ENCODE measurements at places on chromosomes 1 and 21.

DNA sequence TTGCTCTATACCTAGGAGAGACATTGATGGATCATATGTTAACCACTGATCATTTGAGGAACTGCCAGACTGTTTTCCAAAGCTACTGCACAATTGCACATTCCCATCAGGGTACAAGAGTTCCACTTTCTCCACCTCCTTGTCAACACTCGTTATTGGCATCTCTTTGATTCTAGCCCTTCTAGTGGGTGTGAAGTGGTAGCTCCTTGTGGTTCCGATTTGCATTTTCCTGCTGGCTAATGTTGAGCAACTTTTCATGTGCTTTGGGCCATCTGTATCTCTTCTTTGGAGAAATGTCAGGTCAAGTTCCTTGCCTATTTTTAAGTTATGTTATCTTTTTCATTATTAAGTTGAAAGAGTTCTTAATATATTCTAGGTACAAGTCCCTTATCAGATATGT, 90.1 kb downstream of the DMRTB1 start:
- no peak for DNase-seq

DNA sequence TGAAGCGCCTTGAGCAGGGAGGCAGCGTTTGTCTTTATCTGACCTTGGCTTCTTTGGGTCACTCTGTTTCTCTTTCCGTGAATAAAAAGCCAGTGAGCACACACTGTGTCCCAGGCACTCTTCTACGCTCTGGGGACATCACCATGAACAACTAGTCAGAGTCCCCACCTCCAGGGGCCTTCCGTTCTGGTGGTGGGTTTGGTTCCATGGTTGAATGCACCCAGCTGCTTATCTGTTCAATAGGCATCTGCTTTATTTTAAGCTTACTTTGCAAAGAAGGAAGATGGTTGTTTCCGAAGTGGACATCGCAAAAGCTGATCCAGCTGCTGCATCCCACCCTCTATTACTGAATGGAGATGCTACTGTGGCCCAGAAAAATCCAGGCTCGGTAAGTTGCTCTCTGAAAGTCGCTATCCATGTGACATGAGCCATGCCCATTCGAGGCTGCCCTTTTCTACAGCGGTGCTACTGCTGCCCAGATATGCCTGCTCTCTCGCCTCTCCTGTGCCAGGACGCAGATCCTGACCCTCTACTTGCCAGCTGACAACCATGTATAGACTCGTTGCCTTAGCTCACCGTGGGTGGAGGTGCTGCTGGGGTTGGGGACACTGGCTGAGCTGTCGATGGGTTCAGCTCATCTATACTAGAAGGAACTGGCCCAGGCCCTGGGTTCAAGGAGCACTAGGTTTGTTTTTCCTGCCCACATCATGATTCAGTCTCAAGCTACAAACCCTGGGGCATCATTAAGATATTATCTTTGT, 5.9 kb downstream of the MX1 start:
- DNase-seq: no peak

DNA sequence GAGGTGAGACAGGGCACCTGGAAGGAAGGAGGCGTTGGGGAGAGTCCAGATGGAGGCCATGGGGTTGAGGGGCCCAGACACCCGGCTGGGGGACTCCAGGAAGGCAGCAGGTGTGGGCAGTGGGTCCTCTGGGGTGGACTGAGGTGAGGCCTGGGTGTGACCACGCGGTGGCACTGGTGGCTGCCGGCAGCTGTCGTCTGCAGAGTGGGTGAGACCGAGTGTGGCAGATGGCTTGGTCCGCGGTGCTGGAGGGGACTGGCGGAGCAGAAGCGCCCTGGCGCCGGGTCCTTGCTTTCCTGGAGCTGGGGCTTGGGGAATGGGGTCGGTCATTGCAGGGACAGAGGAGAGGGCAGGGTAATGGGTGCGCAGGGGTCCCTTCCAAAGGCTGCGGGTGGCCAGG, 12.5 kb downstream of the AGRN start:
- no peak for DNase-seq

GRCh38 chr1:206885341-206886060, 11.7 kb upstream of the IL24 start:
- no peak for DNase-seq

- no peak for DNase-seq
Measured at GRCh38 chr1:239274242-239274830, 112.0 kb upstream of the CHRM3 start.

DNA sequence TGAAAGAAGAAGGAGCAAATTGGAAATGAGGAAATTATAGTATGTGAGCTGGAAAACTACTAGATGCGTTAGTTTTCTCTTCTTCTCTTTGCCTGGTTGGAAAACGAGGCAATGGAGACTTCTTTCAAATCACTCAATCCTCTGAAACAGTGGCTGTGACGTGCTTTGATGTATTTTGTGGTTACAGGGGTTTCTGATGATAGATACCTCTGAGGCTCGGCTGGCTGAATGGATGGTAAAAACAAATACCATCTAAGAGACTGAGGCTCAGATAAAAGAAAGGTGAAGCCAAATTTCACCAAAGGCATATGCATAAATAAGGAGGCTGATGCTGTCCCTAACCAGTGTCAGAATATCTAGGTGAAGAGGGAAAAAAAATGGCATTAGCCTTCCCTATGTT, 15.1 kb downstream of the MAB21L3 start:
- no peak for DNase-seq

GRCh38 chr1:152182944-152183361, 23.9 kb upstream of the RPTN start:
- no peak for DNase-seq

- DNase-seq: no peak
Measured at GRCh38 chr1:93729502-93729901, 47.9 kb upstream of the BCAR3 start.

GRCh38 chr1:201791051-201791778, 37.7 kb upstream of the IPO9 start:
- no peak for DNase-seq

- DNase-seq: no peak
Measured at GRCh38 chr1:206023695-206024094, at the start of gene CTSE. TSS of gene CTSE (minus strand) at chr1:206023895. CDS start at chr1:206023791, 104 bp downstream.

GRCh38 chr1:44237721-44238457, 24.6 kb downstream of the DMAP1 start:
- DNase-seq: no peak

- no peak for DNase-seq
Measured at GRCh38 chr1:28236656-28237322, 865 bp downstream of the ATP5IF1 start.

DNA sequence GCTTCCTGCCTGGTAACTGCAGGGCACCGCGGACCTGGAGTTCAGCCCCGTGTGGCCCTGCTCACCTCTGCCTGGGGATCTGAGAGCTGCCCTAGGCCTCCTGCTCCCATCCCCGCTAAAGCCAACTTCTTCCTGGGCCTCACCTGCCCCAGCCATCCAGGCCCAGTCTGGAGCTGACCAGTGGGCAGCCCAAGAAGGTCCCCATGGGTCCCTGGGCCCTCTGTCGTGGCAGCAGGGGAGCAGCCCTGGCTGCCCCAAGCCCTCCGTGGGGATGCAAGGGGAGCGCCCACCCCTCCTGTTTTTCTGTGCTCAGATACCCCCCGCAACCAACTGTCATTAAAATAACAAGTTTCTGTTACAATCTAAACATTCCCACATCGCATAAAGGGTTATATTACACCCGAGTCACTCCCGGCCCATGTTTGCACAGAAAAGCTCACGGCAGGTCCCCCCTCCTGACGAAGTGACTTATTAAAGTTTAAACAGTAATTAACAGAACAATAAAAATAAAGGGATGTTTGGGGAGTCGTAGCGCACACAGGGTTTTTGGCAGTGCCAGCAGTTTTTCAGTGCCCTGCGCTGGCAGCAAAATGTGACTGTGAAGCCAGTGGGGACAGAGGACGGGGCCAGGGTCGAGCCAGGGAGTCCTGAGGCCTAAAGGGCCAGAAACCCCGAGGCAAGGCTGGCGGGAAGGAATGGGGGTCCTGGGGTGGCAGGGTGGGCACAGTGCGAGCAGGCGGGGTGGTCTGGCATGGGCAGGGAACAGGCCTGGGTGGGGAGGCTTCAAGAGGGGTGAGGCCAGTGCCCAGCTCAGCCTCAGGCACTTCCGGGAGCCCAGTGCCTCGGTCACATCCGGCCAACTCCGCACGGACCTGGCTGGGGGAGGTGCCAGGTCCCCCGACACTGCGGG, 121.5 kb downstream of the CASZ1 start:
- no peak for DNase-seq

- DNase-seq: peak; percentile 55
Measured at GRCh38 chr1:92482665-92483609, 3.8 kb downstream of the GFI1 start.

DNA sequence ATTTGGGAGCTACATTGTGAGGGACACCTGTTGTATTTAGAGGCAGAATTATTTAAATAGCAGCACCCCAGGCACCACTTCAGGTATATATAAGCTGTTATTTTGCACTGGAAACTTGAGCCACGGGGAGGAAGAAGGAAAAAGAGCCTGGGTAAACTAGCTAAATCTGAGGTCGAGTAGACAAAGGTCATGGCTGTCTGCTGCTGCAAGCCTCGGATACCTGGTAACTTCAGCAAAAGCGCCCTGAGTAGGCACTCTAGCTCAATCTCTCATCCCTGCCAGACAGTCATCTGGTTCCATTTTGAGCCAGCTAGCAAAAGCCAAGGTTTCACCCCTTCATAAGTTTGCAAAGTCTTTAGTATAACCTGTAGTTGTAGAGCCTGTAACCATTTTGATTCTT, 101.9 kb upstream of the ZNF644 start:
- DNase-seq: no peak

DNA sequence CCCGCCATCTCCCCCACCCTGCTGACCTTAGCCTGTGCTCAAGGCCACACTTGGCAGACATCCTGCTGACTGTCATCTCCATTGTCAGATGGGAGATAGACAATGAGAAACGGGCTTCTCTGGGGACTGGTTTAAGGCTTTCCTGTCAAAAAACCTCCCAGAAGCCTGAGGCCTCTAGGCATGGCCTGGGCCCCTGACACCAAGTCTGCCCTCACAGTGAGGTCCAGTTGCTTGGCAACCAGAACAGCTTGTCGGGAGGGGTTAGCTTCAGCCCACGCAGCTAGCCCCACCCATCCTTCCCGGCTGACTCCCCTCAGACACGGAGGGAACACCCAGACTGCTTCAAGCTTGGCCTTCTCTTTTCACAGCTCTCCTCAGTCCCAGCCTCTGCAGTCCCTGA, 11.0 kb downstream of the PLEKHA6 start:
- DNase-seq: no peak

GRCh38 chr1:181141431-181141910, 53.0 kb downstream of the IER5 start:
- no peak for DNase-seq

GRCh38 chr21:24826822-24827221, 780.5 kb downstream of the MRPL39 start:
- no peak for DNase-seq

Data from NCI-H2029 (cell line).